ENCODE measurements at places on chromosomes 6 and 20. TPM values are rescaled to one million over a fixed set of nuclear protein-coding genes. Genes with fewer than 3 reads are reported as not detected.

The CST4 gene
- not detected for polyA plus RNA-seq

The GRIK2 gene
- polyA plus RNA-seq: 0.69 TPM

The ESR1 gene
- polyA plus RNA-seq: 1.3 TPM

The SIRPA gene
- 8.8 TPM for polyA plus RNA-seq

The CALHM5 gene
- polyA plus RNA-seq: 6.7 TPM

DNA sequence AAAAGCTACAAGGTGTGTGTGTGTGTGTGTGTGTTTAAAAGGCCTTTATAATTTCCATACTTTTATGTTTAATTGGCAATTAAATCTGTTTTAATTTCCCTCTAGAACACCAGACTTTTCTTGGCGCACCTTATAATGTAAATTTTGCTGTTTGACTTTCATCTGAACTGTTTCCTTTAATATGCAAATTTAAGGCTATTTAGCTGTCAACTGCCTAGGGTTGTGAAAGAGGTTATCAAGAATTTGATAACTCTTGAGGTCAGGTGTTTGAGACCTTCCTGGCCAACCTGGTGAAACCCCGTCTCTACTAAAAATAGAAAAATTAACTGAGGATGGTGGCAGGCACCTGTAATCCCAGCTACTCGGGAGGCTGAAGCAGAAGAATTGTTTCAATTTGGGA, 4.0 kb upstream of the LHFPL5 start:
- no peak for DNase-seq

DNA sequence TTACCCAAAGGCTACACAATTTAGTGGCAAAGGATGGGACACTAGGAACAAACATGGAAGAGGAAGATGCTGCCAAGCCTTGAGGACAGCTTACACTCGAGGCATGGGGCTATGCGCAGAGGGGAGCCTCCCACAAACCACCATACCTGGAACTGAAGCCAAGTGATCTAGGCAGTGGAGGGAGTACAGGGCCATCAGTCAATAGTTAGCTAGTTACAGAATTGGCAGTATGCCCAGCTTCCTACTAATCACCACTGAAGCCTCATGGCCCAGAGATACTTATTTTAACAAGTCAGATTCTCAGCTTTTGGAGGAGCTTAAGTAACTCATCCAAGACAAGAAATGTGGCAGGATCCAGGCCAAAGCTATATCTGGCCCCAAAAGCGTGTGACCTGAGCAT, 226.6 kb upstream of the MOCS1 start:
- no peak for DNase-seq

DNA sequence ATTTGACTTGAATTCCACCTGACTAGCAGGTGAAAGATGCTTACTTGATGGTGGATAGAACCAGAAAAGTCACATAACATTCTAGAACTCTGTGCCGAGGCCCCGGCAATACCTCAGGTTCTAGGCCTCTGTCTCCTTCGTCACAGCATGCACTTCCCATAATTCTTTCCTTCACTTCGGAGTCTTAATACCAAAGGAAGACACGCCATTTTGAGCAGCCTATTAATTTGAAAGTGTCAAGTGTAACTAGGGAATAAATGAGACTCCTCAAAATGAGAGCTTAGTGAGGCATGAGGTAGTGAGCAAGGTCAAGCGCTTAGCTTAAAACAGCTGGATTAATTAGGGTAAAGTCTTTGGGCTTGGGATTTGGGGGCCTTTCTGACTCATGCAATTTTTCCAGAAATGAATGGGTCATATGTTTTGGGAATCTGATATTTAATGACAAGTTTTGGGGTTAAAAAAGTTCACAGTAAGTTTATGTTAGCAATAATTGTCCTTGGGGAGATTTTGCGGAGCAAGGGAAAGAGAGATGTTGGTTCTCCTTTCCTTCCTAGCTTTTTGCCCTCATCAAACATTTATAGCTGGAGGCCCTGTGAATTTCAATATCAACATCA, 29.1 kb upstream of the SGK1 start:
- DNase-seq: no peak

DNA sequence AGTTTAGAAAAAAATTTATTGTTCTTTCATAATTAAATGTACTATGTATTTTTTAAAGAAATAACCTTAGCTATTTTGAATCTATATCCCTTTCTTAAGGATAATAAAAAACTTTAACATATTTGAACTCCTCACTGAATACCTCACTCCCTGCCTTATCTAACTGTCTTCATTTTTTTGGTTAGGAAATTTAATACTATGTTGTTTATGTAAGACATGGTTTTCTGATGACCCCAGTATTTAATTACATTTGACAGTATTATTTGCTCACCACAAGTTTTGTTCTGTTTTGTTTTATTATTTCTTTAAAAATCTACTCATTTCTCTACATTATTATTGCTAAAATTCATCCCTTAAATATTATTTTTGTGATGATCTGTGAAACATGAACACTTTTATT, 394.4 kb upstream of the ADGRB3 start:
- DNase-seq: no peak

- no peak for DNase-seq
Observed at GRCh38 chr20:6811262-6812035, 44.0 kb downstream of the BMP2 start.

DNA sequence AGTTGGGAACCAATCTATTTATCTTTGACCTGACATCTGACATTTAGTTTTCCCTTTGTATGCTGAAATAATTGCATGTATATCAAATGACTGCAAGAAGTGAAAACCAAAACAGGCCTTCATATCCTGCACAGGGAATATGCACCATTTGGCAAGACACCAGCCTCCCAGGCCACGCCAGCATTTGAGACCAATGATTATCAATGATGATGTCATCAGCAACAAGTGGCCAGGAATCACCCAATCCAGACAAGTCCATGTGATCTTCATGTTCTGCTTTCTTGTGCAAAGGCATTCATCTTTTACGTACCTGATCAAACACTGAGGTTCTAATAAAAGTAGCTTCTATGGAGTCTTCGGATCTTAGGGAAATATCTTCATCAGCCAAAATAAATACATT, 107.4 kb upstream of the TENT5A start:
- no peak for DNase-seq

- no peak for DNase-seq
Observed at GRCh38 chr20:10730629-10731183, 56.9 kb upstream of the JAG1 start.

DNA sequence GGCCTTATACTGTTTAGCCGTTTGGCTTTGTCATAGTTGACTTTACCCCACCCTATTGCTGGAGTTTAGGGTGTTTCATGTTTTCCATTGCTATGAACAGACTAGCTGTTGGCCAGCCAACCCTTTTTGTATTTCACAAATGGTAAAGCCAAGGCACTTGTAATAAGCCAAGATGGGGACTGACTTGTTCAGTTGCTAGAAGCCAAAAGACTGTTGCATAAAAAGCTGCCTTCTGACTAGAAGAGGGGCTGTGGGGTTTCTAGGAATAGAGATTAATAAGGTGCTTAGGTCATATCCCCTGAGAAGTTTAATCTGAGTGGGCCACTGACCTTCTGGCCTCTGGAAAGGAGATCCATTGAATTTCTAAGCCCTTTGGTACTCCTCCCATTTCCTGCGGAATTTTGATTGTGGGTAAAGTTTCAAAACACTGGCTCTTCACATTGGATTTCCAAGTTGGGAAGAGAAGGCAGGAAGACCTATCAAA, 211.1 kb downstream of the PLCB4 start:
- DNase-seq: no peak

DNA sequence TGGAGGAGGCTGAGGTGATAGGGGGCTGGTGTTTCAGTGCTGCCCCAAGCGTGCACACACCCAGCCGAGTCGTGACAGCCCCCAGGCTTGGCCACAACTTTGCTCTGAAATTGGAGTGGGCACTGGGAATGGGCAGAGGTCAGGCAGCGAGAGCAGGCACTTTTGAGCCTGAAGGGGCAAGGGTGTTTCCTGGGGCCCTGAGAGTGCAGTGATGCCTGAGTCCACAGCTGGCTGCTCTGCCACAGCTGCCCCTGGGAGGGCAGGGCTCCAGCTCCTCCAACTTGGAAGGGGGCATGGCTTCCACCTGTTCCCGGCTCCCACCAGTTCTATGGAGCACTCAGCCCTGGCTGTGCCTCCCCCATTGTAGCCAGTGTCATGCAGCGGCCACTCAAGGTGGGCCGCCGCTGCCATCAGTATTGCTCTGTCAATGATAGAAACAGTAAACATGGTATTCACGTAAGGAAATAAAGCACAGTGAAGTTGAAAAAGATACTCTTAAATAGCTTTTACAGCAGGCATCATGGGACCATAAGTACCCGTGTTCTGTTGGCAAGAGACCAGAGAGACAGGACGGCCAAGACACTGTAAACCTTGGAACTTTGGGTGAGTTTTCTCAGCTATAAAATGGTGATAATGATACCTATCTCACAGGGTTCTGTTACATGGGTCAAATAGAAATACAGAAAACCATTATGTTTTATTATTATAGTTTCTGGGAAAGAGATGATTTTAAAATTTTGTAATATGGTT, 108.9 kb downstream of the THEMIS start:
- DNase-seq: no peak

DNA sequence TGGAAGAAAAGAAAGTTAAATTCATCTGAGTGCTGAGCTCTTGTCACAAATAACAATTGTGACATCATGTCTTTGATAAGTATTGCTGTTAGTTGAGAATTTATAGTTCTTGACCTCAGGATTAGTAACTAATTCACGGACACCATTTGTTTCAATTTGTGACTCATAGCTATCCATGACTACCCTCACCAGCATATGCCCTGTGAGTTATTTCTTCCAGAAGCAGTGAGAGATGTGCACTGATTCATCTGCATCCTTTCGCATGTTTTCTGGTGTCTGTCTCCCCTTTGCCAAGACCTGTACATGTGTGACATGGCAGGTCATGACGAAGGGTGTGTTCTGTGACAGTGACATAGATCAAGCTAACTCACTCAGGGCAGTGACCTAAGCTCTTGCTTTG, 86.9 kb downstream of the SOBP start:
- no peak for DNase-seq

- DNase-seq: no peak
Observed at GRCh38 chr6:71034563-71035345, 77.9 kb upstream of the B3GAT2 start.

Measured in right lung (tissue), 10 donors.